ENCODE measurements at places on chromosomes 3 and 15. TPM values are rescaled to one million over a fixed set of nuclear protein-coding genes. Genes with fewer than 3 reads are reported as not detected.

POLQ gene
- polyA plus RNA-seq, result 1.0 TPM

DNA sequence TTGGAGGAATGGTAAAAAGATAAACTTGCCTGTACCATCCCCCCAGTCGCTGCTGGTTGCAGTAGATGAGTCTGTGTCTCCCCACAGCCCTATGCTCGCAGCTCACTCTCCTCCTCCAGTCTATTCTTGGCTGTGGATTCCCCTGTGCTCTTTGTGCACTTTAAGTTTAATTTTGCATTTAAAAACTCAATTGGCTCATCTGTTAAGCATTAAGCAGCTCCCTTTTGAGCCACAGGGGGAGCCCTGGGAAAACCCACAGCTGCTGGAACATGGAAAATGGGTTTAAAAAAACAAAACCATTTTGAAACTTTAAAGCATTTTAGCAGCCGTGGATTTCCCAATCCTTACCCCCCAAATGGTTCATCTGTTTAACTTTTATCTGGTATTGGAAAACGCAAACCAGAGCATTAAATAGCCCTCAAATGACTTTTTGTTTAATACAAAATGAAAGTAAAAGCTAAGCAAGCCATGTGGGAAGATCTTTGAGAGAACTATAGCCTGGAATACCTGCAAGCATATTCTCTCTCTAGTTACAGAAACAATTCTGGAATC is 536.9 kb downstream of the ZIC1 start:
- peak; percentile 85 for DNase-seq

MUC13 gene
- polyA plus RNA-seq, result 0.18 TPM

DNA sequence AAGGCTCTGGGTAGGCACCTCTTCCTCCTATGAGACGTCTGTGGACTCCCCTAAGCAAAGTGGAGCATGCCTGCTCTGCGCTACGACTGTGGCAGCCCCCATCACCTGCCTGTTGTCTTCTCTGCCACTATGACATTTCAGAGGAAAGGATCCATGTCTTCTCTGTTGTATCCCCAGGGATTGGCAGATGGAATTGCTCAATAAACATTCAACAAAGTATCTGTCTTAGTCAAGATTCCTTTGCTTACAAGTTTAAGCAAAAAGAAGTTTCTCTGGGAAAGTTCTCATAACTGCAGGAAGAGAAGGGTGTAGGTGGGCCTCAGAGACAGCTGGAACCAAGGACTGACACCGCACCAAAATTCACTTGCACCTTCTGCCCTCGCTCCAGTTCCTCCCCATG is 34.3 kb downstream of the AMOTL2 start:
- no peak for DNase-seq

CIDEC gene
- not detected for polyA plus RNA-seq

DNA sequence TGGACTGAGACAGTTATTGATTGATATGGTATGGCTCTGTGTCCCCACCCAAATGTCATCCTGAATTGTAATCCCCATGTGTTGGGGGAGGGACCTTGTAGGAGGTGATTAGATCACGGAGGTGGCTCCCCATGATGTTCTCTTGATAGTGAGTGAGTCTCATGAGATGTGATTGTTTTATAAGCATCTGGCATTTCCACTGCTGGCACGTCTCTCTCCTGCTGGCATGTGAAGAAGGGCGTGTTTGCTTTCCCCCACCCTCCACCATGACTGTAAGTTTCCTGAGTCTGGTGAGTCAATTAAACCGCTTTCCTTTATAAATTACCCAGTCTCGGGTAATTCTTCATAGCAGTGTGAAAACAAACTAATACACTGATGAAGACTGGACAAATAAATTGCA is 105.6 kb upstream of the MELTF start:
- DNase-seq, result peak; percentile 40

CD96 gene
- not detected for polyA plus RNA-seq

GRCh38 chr15:39873978-39874377 is 46.1 kb downstream of the GPR176 start:
- DNase-seq, result no peak

DNA sequence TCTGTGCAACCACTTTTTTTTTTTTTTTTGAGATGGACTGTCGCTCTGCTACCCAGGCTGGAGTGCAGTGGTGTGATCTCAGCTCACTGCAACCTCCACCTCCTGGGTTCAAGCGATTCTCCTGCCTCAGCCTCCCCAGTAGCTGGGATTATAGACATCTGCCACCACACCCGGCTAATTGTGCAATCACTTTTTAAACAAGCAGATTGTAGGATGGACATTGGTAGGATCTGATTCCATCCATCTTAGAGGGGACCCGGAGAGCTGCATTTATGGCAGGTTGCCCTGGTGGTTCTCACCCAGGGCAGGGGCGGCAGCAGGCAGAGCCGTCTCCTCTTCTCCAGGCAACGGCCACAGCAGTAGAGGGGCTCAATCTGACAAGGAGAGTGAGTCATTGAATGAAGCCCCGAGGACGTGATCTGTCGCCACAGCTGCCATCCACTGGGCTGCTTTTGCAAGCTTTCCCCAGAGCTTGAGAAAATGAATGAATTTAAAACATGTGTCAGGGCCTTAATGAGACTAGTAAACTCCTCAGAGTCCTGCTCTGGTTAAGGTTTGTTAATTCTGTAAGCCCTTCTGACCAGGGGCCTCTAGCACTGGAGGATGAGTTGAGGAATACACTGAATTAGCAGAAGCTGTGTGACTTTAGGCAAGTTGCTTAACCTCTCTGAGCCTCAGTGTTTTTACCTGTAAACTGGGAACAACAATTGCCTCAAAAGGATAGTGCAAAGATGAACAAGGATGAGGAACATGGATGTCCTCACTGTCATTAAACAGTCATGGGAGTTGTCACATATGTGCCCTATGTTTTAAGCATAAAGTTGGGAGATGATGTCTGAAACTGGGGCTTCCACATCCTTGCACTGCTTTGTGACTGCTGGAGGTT is 129.1 kb downstream of the ASB7 start:
- no peak for DNase-seq

DNA sequence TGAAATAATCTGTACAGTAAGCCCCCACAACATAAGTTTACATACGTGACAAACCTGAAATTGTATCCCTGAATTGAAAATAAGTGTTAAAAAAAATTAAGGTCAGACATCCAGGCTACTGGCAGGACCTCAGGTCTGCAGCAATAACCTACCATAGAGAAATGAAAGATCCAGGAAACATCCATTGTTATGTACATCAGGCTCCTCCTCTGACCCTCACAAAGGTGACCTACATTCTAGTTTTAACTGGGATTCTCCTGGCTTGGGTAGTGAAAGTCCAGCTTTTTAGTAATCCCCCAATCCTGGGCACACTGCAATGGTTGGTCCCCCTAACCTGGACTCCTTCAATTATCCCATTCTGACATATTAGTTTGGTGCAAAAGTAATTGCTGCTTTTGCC is 749.6 kb upstream of the LMCD1 start:
- no peak for DNase-seq

CHRD gene
- 0.13 TPM for polyA plus RNA-seq

- DNase-seq, result peak; percentile 70
These were observed 792 bp downstream of the TPRA1 start for GRCh38 chr3:127589600-127590281.

DNA sequence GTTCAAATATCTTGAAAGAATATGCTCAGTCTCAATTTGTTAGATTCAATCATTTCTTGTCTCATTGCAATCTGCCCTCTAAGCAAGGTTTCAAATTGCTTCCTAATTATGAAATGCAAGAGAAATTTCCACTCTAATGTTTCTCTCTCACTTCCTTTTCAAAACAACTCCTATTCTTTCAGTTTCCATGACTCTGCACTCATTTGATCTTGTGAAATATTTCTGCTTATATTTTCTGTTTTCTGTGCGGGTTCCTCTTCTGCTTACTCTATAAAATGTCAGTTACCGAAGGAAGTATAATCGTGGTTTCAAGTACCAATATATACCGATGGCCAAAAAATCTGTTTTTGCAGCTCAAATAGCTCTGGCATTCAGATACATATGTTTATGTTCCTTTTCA is 521.9 kb upstream of the NAALADL2 start:
- DNase-seq, result no peak

DNA sequence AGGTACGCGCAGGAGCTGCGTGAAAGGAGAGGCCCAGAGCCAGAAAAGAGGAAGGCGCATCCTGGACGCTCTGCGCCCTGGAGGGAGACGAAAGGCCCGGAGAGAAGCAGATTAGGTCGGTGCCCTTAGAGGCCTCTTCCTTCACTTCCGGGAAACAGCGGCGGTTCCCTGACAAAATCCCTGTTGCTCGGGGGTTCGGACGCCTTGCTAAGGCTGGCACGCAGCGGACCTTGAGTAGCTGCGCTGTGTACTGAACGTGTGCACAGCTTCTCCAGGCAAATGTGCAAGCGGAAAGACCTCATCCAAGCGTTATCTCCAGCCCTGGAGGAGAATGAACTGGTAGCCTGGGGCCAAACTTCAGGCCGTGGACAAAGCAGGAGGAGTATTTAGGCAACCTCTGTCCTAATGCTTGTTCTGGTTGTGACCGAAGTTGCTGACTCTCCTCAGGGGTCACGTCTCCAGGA is 3.0 kb upstream of the SOX14 start:
- no peak for DNase-seq

GRCh38 chr3:99971761-99972160 is 142.5 kb downstream of the FILIP1L start:
- no peak for DNase-seq

GRCh38 chr3:40741729-40742128 is 217.0 kb downstream of the ZNF621 start:
- no peak for DNase-seq

GRCh38 chr3:99856437-99857220 is 39.0 kb downstream of the CMSS1 start:
- peak; percentile 47 for DNase-seq

DNA sequence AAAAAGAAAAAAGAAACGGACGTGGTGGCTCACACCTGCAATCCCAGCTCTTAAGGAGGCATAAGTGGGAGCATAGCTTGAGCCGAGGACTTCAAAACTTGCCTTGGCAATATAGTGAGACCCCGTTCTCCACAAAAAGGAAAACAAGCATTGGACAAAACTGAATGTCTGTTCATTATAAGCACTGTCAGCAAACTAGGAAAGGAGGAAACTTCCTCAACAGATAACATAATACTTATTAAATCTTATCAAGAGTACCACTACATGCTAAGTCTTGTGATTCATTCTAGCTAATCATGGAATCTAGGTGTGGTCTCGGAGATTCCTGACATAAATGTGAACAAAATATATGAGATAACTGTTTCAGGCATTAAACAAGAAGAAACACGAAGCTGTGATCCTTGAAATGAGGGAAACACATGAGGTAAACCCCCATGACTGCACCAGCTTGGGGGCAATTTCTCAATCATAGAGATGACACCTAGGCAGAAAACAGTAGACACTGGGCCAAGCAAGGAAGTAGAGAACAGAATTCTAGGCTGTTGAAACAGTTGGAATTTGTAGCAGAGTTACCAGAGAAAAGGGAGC is 33.3 kb downstream of the TRPM7 start:
- no peak for DNase-seq

- DNase-seq, result no peak
These were observed 190.2 kb downstream of the STAG1 start for GRCh38 chr3:136562026-136562425.

GRCh38 chr15:49410641-49411040 is 12.4 kb upstream of the FGF7 start:
- no peak for DNase-seq

GRCh38 chr15:83954506-83954905 is 281.1 kb upstream of the GOLGA6L4 start:
- DNase-seq, result no peak

DNA sequence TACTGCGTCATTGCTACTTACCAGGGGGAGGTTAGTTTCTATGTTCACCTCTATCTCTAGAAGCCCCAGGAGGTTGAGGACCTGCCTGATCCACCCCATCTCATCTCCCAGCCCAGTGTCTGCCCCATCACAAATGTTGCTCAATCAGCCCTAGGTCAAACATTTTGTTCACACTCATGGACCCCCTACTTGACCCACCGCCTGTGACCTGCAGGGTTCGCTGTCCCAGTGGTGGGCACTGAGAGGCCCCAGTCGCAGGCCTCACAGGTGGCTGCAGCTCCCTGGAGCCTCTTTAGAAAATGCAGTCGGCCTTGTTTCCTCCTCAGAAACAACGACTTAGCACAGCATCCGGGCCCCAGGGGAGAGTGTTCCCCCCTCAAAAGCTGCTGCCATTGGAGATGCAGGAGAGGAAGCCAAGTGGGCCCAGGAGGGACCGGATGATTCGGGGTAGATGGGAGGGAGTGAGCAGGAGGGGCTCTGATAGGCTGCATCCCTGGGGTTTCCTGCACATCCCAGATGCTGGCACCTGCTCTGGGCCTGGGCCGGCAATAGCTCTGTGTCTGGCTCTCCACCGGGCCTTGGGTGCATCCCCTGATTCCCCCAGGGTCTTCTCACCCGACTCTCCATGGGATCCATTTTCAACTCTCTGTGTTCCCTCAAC is 18.4 kb upstream of the INSYN1 start:
- DNase-seq, result no peak

DTX3L gene
- polyA plus RNA-seq, result 9.4 TPM

DNA sequence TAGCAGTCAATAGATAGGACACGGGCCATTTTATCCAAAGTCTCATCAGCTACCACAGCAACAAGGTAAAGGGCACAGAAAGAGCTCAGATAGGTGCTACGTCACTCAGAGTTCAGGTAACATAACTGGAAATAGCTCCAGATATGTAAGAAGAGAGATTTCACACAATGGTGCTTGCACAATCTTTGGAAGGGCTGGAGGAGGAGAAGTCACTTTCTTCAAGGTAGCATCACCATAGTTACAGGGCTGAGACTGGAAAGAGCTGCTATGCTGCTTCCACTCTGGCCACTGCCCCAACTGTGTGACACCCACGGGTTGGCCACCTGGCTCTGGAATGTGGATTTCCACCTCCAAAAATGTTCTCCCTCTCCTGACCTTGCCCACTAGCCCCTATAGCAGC is 448.8 kb upstream of the THBS1 start:
- peak; percentile 54 for DNase-seq

DNA sequence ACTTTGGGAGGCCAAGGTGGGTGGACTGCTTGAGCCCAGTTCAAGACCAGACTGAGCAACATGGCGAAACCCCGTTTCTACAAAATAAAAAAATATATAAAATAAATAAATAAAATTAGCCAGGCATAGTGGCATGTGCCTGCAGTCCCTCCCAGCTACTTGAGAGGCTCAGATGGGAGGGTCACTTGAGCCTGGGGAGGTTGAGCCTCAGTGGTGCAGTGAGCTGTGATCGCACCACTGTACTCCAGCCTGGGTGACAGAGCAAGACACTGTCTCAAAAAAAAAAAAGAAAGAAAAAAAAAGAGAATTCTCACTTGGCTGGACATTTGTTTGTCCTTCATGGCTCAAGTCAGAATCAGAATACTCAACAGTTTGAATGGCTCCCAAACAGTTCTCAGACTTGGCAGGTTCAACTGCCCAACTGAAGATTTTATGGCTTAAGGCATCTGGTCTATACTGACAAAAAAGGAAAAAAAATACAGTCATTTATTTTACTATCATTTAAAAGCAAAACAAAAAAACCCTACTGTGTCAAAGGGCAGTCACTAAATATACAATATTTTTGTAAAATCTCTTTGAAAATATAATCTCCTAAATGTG is 106.6 kb downstream of the FBXL22 start:
- no peak for DNase-seq

Measured in GM23248 (cell line).